Stimulated activated CD4-positive, alpha-beta T cell treated with anti-CD3 and anti-CD28 coated beads, Interleukin-12 subunit alpha, Interleukin-12 subunit beta, amount 100 ng/mL, for 48 hours (primary cell): ENCODE measurements at places on chromosomes 2 and 18.

DNA sequence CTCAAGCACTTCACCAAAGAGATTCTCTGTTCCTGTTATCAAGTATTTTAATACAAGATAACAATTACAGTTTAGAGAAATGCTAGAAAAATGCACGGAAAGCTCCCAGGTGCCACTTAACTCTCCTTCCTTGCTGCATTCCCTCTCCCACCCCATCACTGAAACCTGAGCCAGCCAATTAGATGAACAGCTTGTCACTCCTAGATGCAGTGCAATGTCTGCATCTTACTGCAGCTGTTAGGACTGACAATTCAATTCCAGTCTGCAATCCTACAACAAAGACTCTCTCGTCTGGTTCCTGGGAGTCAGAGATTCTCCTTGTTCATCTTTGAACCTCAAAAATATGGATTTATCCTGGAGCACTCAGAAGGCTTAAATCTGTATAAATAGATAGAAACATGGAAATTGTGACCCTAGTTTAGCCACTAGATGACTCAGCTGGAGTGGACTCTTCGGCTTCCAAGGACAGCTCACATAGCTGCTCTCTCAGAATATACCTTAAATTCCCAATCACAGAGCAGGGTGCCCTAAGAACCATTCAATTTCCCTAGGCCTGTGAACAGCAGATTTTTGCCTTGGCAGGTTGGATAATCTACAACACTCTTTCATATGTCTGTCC is 311.1 kb downstream of the NRXN1 start:
- no peak for DNase-seq

DNA sequence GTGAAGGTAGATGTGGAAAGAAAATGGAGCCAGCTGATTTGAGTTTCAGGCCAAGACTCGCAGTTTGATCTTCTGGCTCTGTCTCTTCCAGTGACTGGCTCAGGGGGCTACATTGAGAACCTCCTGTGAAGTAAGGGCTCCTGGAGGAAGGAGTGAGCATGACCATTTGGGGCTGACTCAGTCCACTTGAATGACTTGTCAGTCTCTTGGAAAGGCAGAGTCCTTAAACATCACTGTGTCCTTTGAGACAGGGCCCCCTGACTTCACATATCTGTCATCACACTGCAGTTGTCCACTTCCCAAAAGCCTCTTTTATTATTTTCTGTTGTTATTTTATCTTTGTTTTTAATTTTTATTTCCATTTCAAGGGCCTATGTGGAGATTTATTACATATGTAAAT is 204.6 kb upstream of the APCDD1 start:
- DNase-seq: no peak

- DNase-seq: no peak
Observed at GRCh38 chr2:168519534-168520308, 63.6 kb downstream of the CERS6 start.

DNA sequence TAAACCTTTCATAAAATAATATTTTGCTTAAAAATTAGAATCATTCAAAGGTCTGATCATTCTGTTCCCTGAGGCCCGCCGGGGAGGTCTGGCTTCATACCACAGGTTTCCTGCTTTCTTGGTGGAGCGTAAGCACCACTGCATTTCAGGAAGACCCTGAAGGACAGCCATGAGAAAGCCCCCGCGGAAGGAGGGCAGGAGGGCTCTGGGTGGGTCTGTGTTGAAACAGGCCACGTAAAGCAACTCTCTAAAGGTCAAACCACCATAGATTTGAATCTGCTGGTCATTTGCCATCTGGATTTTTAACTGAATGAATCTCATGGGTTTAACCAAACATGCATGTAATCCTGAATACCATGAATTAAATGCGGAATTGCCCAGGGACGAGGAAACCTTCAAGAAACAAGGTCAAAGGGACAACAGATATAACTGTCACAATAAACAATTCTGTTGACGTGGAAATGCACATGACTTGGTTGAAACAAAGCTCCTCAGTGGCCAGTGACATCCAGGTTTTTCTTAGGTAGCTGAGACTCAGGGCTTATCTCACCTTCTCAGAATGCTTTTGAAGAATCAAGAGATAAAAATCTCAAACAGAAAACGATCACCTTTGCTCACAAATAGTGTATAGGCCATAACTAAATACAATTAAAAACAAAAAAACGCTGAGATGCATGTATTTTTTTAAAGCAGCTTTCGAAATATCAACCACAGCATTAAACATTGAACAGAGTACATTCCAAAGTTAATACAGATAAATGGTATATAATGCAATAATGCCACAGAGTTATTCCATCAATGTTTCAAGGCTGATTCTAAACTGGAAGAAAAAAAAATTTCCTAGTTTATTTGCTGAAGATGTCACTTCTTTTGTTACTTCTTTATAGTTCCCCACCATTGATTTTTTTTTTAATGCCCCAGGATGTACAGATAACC is 193.2 kb downstream of the BCL2 start:
- DNase-seq: no peak

DNA sequence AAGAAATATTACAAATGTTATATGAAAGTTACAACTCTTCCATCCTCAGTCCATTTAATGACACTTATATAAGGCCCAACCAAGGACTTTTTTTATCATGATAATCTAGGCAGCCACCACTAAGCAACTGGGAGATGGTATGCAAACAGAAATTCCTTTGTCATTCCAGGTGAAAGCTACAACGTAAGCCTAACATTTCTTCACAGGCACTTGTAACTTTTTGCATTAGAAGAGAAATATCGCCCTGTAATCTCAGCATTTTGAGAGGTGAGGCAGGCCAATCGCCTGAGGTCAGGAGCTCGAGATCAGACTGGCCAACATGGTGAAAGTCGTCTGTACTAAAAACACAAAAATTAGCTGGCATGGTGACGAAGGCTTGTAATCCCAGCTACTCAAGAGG is 581.2 kb upstream of the SLC8A1 start:
- DNase-seq: no peak

- no peak for DNase-seq
Observed at GRCh38 chr18:40962784-40963183, 992.2 kb upstream of the PIK3C3 start.

DNA sequence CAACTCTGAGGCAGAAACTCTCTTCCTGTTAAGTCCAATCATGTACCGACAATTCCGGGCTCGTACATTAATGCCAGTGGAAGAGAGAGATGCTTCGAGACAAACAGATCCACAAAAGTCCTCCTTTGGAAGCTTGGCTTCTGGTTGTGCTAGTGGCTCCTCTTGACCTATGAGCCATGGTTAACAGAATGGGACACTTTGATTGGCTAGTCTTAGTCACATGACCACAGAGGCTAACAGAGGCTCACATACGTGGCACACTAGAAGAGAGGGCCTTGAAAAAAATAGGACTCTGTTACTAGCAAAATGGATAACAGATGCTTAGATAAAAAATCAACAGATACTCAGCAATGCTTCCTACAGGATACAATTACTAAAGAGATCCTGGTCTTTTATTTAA is 1211.9 kb upstream of the GYPC start:
- DNase-seq: no peak

DNA sequence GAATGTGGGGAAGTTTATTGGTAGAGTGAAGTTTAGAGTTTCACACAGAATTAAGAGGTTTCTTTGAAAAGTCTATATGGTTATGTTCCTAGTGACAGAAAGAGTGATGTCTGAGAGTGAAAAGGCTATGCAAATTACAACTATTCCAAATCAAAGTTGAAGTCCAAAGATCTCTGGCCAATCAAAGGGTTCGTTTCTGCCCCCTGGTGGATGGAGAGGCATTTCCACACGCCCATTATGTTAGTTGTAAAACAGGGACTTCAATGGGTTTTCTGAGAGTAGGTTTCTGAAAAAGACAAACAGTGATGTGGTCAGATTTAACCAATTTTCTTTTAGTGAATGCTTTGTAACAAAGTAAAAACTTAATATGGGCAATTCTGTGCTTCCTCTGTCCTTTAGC is 441.5 kb upstream of the POU3F3 start:
- peak; percentile 3 for DNase-seq

DNA sequence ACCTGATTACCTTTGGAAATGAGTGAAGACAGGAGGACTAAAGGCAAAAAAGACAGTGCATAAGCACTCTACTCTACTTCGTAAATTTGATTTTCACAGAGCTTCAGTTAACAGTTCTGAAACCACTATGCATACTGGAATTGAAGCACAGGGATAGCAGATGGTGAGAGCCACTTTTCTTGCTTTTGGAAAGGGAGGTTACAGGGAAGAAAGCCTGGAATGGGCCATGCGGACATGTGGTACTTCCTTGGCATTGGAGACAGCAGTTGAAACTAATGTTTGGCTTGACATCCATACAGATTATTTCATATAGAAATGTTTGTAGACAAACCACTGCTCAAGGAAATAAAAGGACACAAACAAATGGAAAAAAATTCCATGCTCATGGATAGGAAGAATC is 585.6 kb upstream of the RAB6C start:
- DNase-seq: no peak

DNA sequence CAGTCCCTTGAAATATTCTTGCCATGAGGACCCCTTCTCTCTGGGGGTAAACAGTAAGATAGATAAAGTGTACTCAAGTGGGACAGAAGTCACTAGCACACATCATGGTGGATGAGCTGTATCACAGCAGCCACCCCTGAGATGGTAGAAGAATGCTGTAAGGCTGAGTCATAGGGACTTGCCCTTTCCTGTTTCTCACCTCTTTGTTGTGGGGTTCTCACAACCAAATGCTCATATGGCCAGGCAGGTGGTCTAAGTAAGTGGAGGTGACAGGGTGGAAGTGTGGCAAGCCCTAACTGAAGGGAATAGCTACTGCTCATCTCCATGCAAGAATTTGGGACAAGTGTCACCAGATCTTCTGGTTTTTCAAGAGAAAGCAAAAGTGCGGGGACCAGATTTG is 202.7 kb upstream of the SLC14A2 start:
- no peak for DNase-seq

DNA sequence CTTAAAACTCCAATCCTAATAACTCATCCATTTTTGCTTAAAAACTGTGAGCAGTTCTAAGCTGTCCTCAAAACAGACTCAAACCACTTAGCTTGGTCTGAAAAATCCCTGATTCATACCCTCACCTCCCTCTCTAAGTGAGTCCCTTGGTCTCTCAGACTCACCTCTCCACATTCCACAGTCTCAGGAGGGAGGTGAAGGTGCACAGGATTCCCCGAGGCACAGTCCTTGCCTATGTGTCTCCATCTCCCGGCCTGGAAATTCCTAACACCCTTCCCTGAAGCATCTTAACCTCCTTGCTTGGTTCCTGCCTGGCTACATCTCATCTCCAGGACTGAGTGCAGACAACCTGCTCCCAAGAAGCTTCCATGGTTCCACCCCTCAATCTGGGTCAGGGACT is 45.0 kb downstream of the CYRIA start:
- no peak for DNase-seq

DNA sequence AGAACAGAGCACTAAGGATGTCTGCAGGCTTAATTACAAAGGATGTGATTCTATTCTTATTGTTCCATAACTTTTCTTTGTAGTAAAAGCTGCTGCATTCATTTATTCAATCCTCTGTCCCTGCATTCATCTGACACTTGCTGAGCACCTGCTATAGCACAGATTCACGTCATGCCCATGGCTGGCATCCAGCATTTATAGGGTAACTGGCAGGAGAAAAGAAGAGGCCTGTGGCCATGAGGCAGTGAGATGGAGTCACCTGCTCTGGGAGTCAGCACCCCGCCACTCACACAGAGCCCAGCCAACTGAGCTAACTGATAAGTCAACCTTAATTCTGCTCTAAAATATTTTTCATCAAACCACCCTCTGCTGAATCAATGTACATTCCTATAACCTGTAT is 18.3 kb upstream of the CDC42EP3 start:
- DNase-seq: no peak

DNA sequence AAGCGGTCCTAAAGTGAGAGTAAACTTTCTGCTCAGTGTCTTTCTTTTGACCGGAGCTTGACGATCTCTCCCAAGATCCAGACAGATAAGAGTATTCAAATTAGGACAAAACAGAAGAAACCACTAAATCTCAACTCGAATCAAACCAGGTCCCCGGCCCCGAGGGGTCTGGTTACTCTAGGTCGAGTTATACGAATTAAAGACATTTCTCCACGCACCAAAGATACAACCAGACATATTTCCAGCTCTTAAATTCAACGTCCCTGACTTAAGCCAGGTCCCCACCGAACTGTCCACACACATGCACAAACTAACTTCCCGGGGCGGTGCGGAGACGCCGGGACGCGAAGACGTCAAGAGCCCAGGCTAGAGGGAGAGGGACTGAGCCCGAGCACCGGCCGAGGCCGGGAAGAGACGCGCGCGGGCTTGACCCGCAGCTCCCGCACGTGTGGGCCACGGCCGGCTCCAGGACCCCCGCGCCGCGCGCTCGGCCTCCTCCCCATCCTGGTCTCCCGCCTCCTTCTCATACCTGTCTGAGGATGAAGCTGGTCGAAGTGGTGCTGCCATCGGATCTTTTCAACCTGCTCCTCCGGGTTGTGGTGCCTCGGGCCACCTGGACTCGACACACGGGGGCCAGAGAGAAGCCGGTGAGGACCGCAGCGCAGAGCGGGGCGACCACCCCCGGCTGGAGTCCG is 896 bp downstream of the CACNB4 start:
- no peak for DNase-seq
